ENCODE measurements at places on chromosomes 5 and 9. TPM values are rescaled to one million over a fixed set of nuclear protein-coding genes. Genes with fewer than 3 reads are reported as not detected.

NOL8 gene
- polyA plus RNA-seq = 13.2 TPM

NLN gene
- 27.6 TPM for polyA plus RNA-seq

GRCh38 chr9:9790216-9790872 is 822.5 kb downstream of the PTPRD start:
- no peak for DNase-seq
- no peaks in the 10 kb centered on the region for H3K36me3 ChIP-seq
- no peak overlapping the region for H3K4me3 ChIP-seq

GRCh38 chr5:73336366-73336765 is 112.2 kb downstream of the FOXD1 start:
- H3K4me3 ChIP-seq = no peak overlapping the region
- no peaks in the 10 kb centered on the region for H3K4me1 ChIP-seq
- peaks cover 15% of the 10 kb centered on the region for H3K27me3 ChIP-seq
- no peaks in the 10 kb centered on the region for H3K36me3 ChIP-seq
- H3K27ac ChIP-seq = no peak overlapping the region

- H3K4me3 ChIP-seq = no peak overlapping the region
- no peaks in the 10 kb centered on the region for H3K4me1 ChIP-seq
- no peak overlapping the region for H3K27ac ChIP-seq
- H3K27me3 ChIP-seq = no peaks in the 10 kb centered on the region
- DNase-seq = no peak
- no peaks in the 10 kb centered on the region for H3K36me3 ChIP-seq
Observed at GRCh38 chr9:96674906-96675538, 19.9 kb upstream of the PRXL2C start.

DNA sequence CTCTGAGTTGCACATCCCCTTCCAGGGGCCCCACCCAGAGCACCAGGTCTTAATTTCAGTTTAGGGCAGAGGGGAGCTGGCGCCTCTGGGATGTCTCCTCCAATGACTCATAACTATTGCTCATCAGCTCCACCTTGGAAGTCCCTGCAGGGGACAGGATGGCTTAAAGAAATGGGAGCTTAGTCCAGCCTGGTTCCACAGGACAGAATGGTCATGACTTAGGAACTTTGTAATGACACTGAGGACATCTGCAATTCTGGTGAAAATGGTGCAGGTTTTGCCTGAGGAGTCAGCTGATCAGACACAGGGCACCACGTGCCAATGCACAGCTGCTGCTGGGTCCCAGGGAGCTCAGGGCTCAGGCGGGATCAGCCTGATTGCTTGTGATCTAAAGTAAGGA is 16.4 kb upstream of the PPP1R26 start:
- no peaks in the 10 kb centered on the region for H3K36me3 ChIP-seq
- no peaks in the 10 kb centered on the region for H3K4me1 ChIP-seq
- no peak for DNase-seq
- no peak overlapping the region for H3K27ac ChIP-seq

GRCh38 chr5:171521219-171521633 is 101.8 kb downstream of the FGF18 start:
- H3K4me3 ChIP-seq = no peak overlapping the region
- H3K4me1 ChIP-seq = peaks cover 42% of the 10 kb centered on the region
- H3K27me3 ChIP-seq = no peaks in the 10 kb centered on the region

GRCh38 chr5:56729488-56729887 is 85.9 kb upstream of the MAP3K1 start:
- no peak overlapping the region for H3K4me3 ChIP-seq
- H3K27me3 ChIP-seq = no peaks in the 10 kb centered on the region
- no peaks in the 10 kb centered on the region for H3K36me3 ChIP-seq
- DNase-seq = no peak
- H3K4me1 ChIP-seq = no peaks in the 10 kb centered on the region

Measured in sigmoid colon (tissue), 7 donors.